ENCODE measurements at places on chromosomes 13 and 19.

DNA sequence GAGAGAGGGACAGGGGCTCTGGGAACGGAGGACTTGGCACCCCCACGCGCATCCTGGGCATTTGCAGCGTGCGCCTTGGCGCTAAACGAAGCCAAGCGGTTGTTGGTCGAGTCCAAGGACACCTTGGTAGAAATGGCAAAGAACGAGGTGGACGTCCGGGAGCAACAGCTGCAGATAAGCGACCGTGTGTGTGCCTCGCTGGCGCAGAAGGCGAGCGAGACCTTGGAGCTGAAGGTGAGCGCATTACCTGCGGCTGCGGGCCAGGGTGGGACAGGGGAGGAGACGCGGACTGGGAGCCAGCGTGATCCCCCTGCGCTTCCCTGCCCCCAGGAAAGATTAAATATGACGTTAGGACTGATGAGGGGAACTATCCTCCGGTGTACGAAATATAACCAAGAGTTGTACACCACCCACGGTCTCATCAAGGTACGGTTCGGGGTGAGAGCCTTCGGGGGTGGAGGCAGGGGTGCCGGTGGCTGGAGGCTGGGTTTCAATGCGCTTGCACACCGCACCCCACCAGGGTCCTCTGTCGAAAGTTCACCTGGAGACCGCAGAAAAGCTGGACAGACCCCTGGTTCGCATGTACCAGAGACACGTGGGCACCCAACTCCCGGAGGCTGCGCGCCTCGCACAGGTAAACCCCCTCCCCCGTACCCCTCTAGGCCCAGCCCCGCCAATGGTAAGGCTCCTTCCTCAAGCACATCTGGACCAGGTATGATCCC, 27.8 kb upstream of the CASP14 start:
- DNase-seq: no peak

DNA sequence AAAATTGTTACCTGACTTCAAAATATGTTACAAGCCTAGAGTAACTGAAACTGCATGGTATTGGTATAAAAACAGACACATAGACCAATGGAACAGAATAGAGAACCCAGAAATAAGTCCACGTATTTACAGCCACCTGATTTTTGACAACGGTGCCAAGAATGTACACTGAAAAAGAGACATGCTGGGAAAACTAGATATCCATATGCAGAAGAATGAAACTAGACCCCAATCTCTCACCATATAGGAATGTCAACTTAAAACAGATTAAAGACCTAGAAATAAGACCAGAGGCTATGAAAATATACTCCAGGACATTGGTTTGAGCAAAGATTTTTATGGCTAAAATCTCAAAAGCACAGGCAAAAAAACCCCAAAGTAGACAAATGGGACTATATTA, 76.5 kb downstream of the LATS2 start:
- DNase-seq: no peak

- no peak for DNase-seq
Observed at GRCh38 chr13:44879452-44880058, 109.7 kb downstream of the NUFIP1 start.

GRCh38 chr13:113216254-113217048, 7.0 kb downstream of the CUL4A start:
- DNase-seq: peak; percentile 70

GRCh38 chr19:34351382-34351826, 13.6 kb upstream of the GPI start:
- no peak for DNase-seq

GRCh38 chr13:53136554-53137215, 108.1 kb downstream of the OLFM4 start:
- no peak for DNase-seq

DNA sequence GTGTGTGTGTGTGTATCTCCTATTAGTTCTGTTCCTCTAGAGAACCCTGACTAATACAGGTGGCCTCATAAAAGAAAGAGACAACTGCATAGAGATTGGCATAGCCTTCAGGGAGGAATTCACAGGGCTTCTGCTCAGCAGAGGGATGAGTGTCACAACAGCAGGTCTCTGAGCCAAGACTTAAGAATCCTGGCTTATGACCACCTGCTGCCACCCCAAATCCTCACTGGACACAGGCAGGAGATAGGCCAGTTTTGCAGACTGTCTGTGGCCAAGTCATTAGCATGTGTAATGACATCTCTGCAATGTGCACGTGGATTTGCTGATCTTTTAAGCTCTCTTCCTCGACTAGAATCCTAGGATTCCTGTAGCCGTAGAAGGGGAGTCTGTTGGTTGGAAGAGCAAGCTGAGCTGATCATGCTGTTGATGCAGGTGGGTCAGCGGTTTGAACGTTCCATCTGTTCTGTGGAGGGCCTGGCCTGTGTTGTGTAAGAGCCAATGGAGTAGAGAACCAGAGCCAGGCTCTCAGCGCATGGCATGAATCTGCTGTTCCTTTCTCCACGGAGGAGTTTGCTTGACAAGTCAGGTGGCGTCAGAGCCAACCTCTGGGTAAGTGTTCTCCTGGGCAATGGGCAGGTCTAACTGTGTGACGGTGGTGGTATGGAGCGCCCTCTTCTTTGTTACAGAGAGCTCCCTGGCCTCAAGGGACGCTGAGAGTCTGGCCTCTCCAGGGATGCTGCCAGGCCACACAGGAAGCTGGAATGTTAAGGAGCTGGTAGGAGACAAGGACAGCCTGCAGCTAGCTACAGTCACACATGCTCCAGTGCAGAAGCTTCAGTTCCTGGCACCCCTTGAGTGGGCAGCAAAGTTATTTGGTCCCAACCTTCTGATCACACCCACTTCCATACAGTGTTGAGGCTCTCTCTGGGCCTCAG, 503.1 kb downstream of the FOXO1 start:
- no peak for DNase-seq

DNA sequence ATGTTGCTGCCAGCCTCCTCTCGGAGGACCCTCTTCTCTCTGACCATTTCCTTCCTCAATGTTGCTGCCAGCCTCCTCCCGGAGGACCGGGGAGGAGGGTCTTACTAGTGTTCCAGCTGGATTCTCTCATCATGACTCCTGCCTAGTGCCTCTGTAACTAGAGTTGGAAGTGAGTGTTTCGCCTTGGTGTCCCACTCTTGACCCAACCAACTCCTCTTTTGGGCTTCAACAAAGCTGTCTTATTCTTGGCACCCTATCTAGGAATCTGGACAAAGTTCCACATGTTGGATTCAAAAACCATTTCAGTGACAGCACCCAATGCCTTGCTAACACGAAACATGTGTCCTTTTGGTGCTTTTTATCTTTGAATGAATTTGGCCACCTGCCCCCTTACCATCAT, 165.4 kb downstream of the GPC5 start:
- DNase-seq: no peak

DNA sequence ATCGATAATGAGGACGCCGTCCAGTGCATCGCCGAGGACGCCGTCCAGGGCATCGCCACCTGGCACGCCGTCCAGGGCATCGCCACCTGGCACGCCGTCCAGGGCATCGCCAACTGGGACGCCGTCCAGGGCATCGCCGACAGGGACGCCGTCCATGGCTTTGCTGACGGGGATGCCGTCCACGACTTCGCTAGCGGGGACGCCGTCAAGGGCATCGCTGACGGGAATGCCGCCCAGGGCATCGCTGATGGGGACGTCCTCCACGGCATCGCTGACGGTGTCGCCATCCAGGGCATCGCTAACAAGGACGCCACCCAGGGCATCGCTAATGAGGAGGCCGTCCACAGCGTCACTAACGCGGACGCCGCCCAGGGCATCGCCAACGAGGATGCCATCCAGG, 946.5 kb downstream of the TUBA3C start:
- DNase-seq: no peak

GRCh38 chr13:40613914-40614313, 52.5 kb downstream of the FOXO1 start:
- DNase-seq: no peak

DNA sequence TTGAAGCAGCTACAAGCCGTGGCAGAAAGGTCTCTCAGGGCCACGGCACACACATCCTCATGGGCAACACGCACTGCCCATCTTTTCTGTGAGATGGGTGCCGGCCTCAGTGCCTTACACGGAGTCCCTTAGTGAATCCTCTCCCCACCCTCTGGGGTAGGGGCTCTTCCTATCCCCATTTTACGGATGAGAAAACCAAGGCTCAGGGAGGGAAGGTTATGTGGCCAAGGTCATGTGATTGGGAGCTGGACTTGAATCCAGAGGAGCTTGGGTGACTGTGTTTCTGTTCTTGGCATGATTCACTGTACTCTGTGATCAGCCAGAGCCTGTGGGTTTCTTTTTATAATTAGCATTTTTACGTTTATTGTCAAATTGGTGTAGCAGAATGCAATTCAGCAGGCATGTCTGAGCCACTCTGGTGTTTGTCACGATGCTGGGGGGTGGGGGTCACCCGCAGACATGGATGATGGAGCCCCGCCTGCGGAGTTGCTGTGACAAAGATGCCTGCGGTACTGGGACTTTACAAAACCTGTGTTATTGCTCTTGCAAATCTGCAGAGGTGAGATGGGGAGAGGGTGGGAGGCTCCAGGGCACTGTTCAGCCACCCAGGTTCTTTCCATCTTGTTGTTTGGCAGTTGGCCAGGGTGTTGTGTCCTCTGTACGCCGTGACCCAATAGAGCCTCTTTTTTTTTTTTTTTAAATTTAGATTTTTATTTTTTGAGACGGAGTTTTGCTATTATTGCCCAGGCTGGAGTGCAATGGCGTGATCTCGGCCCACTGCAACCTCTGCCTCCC, 4.5 kb downstream of the SCN1B start:
- DNase-seq: no peak

DNA sequence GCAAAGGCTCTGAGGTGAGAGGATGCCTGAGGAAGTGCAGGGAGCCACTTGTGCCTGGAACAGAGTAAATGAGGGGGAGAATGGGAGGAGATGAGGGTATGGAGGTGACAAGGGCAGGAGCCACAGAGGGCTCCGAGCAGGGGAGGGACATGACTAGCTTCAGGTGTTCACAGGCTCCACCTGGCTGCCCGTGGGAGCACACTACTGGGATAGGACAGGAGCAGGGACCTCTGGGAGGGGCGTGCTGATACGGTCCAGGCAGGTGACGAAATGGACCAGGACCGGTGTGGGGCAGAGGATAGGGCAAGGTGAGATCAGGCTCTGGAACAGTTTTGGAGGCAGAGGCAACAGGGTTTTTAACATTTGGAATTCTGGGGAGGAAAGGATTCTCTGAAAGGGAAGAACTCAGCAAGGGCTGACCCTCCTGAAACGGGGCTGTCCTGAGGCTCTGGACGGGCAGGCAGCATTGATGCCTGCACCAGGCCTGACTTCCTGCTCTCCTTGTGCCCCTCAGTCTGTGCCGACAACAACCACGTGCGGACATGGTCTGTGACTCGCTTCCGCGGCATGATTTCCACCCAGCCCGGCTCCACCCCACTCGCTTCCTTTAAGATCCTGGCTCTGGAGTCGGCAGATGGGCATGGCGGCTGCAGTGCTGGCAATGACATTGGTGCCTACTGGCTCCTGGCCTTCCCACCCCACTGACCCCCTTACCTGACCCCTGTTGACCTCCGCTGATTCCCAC, 11.6 kb downstream of the SHKBP1 start:
- no peak for DNase-seq

DNA sequence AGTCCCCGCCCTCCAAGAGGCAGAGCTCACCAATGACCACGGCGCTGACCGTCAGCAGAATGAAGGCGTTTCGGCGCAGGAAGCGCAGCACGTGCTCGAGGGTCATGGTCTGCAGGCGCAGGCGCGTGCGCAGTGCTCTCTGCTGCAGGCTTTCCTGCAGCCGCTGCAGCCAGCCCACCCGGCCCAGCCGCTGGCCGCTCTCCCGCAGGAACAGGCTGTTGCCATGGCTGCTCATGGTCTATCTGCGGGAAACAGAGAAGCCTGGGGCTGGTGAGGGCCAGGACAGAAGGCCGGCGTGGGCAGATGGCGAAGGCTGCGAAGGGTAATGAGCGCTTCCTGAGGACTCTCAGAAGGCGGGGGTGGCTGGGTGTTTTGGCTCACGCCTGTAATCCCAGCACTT, 7.0 kb downstream of the SLC1A6 start:
- no peak for DNase-seq

- no peak for DNase-seq
Observed at GRCh38 chr19:35267353-35267817, 1.4 kb upstream of the USF2 start.

DNA sequence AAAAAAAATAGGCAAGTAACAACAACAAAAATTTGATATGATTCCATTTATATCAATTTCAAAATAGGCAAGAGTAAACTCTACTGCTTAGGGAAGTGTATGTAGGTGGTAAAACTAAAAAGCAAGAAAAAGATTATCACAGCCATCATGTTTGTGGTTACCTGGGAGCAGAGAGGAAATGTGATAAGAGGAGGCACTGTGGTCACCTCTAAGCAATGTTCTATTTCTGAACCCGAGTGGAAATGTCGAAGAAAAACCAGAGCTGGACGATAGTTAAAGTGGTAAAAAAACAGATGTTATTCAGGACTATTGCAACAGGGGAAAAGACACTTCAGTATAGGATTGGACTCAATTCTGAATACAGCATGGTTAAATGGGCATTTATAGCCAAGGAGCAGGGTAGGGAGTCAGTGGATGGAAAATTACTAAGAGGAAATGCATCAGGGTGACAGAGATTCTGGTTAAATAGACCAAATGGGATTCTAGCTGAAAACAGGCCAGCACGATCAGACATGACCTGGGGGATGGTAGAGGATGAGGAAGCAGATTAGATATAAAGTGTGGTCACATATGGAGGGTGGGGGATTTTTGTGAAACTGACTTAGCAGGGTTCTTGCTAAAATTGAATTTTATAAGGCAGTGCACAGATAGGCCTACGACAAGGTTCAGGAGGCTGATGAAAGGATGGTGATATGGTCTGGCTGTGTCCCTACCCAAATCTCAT, 6.0 kb upstream of the TEX30 start:
- no peak for DNase-seq

GRCh38 chr19:11242864-11243797, 3.7 kb downstream of the ANGPTL8 start:
- DNase-seq: no peak

DNA sequence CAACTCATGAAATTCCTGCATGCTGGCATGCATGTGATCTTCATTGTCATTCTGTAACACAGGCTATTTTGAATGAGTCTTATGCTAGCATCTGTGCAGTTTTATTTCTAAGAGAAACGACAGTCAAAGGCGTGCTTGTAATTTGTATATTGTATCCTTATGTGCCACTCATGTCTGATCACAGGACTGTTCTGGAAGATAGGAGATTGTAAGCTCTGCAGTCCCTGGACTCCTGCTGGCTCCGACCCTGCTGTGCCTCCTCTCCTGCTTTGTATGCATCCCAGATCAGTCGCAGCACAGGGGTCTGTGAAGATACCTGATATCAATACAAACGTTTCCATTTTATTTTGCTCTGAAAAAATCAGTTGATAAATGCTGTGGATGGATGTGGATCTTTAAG, 653.1 kb downstream of the LIG4 start:
- DNase-seq: no peak

DNA sequence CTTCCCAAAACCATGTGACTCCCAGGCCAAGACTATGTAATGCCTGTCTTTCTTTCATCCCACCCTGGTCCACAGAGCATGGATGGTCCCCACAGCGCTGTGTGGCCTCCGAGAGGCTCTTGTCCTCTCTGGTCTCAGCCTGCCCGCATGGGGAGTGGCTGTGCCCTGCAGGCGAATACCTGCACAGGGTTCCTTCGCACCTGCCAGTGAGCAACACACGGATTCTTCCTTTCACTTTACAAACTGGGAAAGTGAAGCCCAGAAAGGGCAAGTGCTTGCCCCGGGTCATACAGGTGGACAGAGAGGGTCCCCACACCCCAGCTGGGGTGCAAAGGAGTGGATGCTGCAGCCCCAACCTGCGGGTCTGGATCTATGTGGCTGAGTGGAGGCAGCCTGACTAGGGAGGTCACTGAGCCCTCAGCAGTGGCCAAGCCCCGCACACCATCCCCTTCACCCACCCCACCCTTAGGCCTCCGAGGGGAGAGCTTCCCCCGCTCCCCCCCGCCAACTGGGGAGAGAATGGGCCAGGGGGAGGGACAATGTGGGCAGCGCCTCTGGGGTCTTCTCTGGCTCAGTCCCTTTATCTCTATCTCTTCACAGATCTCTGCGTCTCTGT, 747 bp upstream of the MARK4 start:
- no peak for DNase-seq
